ENCODE measurements at places on chromosomes 4 and X.

GRCh38 chr4:41746440-41747229, 1.9 kb downstream of the PHOX2B start:
- no peak for DNase-seq

- DNase-seq: no peak
Measured at GRCh38 chr4:105241451-105241850, 94.8 kb downstream of the TET2 start.

DNA sequence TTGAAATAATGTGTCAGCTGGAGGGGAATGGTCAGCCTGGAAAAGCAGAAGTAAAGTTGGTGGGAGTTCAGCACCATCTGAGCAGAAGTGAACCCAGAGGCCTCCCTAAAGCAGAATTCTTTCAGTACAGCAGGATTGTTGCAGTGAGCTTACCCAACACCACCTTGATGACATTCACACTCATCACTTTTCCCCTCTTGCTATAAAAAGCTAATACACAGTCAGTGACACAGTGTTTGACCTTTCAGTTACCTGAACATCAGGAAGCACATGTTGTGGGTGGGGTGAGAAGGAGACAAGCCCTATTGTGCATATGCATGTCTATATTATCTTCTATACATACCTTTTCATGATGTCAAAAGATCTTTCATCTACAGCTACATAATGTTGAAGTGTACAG, 624.7 kb upstream of the ZFP42 start:
- DNase-seq: no peak

DNA sequence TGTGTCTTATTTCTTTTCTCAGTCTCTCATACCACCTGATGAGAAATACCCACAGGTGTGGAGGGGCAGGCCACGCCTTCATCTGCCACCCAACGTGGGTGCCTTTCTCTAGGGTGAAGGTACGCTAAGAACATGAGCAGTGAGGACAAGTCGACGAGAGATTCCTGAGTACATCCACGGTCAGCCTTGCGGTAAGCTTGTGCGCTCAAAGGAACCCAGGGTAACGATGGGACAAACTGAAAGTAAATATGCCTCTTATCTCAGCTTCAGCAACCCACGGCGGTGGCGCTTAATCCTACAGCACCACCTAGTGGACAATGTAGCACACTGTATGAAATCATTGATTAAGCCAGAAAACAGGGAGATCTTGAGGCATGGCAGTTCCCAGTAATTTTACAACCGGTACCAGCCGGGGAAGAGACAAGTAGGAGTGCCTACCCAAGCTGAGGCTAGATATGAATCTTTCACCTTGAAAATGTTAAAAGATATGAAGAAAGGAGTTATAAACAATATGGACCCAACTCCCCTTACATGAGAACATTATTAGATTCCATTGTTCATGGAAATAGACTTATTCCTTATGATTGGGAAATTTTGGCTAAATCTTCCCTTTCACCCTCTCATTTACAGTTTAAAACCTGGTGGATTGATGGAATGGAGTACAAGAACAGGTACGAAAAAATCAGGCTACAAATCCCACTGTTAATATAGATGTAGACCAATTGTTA, 63.0 kb downstream of the ZNF732 start:
- peak; percentile 47 for DNase-seq

GRCh38 chrX:120457766-120458180, 11.3 kb downstream of the LAMP2 start:
- no peak for DNase-seq

GRCh38 chr4:170014359-170015011, 11.7 kb downstream of the MFAP3L start:
- DNase-seq: no peak

GRCh38 chrX:46865281-46865680, 28.4 kb downstream of the RP2 start:
- DNase-seq: no peak

GRCh38 chrX:12228862-12229261, 90.6 kb downstream of the FRMPD4 start:
- DNase-seq: no peak

DNA sequence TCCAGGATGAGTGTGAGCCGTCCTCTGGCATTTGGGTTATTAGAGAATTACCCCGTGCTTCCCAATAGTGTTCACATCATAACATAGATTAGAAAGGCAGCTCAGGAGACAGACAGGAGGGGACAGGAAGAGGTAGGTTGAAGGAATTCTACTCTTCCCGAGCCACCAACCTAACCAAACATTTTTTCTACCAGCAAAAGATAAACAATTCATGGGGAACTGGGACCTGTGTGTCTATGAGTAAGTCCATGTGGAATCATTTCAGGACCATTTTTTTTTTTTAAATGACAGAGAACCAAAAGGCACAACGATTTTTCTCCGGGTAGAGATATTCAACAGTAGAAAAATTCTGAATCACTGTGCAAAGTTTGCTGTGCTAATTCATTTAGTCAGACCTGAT, 174.2 kb upstream of the ETNPPL start:
- DNase-seq: no peak

DNA sequence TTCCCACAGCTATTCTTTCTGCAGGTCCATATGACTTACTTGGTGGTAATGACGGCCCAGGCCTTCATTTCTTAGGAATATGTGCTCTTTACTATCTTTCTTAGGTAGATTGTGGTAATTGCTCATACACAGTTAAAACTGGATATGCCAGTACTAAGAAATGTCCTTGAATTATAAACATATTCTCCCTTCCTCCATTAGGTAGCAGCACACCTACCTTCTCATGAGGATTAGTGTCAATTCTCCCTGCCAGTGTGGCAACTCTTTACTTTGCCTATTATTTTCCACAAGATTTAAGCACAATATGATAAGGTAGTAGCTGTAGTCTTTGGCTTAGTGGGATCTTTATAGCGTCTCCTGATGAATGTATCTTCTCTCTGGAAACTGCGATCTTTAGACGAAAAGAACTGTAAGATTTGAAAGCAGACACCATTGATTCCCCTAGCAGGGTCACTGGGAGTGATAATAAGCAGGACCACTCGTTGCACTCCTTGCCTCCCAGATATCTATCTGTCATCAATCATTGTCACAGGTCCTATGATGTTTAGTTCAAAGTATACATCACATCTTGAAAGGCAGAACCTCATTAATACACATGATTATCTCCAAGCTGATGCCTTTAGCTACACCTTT, 1240.7 kb downstream of the C4orf33 start:
- DNase-seq: no peak

GRCh38 chr4:147837435-147837834, 105.5 kb downstream of the ARHGAP10 start:
- no peak for DNase-seq

DNA sequence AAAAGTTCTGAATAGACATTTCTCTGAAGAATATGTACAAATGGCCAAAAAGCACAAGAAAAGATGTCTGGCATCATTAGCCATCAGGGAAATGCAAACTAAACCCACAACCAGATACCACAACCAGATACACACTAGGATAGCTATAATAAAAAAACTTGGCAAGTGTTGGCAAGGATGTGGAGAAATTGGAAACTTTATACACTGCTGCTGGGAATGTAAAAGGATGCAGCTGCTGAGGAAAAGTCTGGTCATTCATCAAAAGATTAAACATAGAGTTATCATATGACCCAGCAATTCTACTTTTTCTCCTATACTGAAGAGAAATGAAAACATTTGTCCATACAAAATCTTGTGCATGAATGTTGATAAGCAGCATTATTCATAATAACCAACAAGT, 92.3 kb downstream of the UCHL1 start:
- no peak for DNase-seq

GRCh38 chrX:131146702-131147101, 88.6 kb downstream of the ARHGAP36 start:
- no peak for DNase-seq

DNA sequence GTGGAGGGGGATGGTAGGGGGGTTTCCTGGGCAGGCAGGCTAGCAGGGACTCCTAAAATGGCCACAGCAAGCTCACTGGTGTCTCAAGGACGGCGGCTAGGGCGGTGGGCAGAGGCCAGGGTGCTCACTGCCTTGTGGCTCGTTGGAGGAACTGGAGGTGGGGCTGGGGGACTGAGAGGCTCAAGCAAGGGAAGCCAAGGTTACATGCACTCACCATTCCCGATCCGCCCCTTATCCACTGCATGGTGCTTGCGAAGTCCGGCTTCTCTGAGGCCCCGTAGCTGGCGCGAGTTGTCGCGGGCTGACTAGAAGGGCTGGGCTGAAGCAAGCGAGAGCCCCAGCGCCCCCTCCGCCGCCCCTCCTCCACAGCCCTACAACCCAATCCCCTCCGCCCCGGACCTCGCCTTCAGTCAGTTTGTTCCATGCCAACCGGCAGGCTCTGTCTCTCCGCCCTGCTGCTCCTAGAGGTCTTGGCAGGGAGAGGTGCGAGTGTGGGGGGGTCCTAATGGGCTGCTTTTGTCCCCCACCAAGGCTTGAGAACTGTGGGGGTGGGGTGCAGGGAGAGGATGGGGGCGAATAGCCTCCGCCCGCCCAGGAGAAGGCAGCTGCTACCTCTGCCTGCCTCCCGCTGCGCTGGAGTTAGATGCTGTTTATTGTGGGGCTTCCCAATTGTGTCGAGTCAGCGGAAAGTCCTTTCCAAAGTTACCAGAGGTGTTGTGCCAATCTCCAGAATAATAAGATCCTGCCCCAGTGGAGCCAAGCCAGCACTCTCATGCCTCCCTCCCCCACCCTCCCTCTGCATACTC, at the start of gene ARHGEF9:
ARHGEF9 (minus strand) TSS at position 313 of the 806 bp plus-strand sequence; CDS start at position 244, 69 bp downstream.
- DNase-seq: no peak

DNA sequence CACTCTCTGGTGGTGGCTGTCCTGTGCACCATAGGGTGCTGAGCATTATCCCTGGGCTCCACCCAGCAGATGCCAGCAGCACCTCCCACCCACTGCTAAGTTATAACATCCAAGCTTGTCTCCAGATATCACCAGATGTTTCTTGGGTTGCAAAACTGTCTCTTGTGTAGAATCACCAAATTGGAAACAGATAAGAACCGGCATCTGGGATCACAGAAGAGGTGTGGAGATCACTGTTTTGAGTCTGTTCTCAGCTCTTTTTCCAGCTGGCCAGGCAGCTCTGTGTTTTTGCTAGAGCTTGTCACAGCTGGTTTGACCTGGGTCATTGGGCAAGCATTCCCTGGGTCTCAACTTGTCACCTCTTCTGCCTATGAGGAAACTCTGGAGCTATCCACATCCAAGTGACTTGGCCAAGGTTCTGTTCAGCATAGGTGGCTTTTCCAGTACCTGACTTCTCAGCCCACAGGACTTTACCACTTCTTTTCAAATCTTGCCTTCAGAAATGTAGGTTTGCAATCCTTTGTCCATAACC, 15.3 kb upstream of the PUDP start:
- no peak for DNase-seq

Data from stimulated activated CD4-positive, alpha-beta T cell treated with anti-CD3 and anti-CD28 coated beads, Interleukin-4, amount 100 ng/mL, for 48 hours (primary cell).